ENCODE measurements at places on chromosomes 7 and 10.
A peak's percentile ranks its signal among the peaks of the same experiment; 100 is the strongest.

GRCh38 chr10:34384372-34384771 lies 430.7 kb downstream of the PARD3 start:
- DNase-seq = no peak

DNA sequence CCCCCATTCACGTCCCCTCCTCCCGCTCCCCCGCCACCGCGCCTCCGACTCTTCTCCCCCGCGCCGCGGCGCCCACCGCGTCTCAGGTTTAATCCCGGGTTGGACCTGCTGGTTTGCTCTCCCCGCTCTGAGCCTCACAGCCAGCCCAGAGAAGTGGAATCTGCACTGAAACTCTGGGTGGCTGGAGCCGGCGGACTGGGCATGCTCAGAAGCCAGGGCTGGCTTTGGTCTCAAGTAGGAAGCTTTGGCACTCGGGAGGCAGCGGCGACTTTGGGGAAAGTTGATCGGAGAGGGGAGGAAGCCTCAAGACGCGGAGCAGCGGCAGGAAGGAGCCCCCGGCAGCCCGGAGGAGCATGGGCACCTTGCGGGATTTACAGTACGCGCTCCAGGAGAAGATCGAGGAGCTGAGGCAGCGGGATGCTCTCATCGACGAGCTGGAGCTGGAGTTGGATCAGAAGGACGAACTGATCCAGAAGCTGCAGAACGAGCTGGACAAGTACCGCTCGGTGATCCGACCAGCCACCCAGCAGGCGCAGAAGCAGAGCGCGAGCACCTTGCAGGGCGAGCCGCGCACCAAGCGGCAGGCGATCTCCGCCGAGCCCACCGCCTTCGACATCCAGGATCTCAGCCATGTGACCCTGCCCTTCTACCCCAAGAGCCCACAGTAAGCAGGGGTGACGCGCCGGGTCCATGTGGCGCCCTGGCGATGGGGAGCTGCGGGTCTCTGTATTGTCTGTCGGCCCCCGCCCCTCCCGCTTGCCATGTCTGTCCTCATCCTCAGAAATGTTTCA lies at the start of gene PRKG1:
Gene PRKG1 (plus strand): TSS at position 250 of the 791 bp plus-strand sequence.
- DNase-seq = peak; percentile 68

DNA sequence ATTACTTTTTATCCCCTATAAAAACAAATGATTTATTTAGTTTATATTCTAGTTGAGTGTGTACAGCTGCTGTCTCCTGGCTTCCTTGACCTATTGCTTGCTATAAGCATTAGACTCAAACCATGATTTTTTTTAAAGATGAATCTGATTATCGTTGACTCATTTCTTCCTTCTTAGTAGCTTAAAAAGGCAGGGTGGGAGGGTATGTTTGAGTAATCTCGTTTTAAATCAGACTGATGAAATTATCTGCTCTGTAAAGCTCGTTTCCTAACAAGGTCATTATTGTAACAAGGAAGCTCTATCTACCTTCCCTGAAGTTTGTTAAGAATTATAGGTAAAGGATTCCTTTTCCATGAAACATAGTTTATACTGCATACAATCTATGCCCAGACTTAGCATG lies 276.3 kb upstream of the KCND2 start:
- no peak for DNase-seq

DNA sequence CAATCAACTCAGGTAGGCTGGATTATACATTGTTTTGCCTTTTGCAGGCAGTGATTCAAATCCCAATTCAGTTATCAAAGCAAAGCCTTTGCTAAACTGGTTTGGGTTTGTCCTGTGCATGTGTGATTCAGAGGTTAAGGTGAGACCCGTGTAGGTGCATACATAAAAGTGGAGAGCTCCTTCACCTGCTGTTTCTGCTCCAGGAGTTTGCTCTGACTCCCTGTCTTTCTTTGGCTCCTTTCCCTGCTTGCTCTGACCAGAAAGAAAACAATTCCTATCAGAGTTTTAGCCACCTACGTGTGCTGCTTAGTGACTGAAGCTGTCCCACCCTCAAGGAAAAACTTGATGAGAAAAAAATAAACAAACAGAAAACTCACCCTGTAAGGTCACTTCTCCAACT lies 101.1 kb downstream of the TPST1 start:
- DNase-seq = no peak

GRCh38 chr7:113026941-113027340 lies 59.7 kb downstream of the GPR85 start:
- DNase-seq = no peak

GRCh38 chr7:13069841-13070240 lies 382.4 kb downstream of the ARL4A start:
- no peak for DNase-seq

GRCh38 chr10:130867446-130868194 lies 443.9 kb downstream of the TCERG1L start:
- DNase-seq = no peak

- no peak for DNase-seq
Measured at GRCh38 chr7:18555968-18556367, 60.4 kb downstream of the HDAC9 start.

Measured in right lobe of liver (tissue), 6 donors.